ENCODE measurements at places on chromosomes 4 and X.

GRCh38 chrX:10112510-10112909 lies 44.3 kb upstream of the CLCN4 start:
- DNase-seq = no peak

GRCh38 chrX:103730147-103730795 lies 19.6 kb downstream of the TMEM31 start:
- DNase-seq = no peak

GRCh38 chr4:78292341-78292740 lies 235.2 kb downstream of the FRAS1 start:
- DNase-seq = no peak

DNA sequence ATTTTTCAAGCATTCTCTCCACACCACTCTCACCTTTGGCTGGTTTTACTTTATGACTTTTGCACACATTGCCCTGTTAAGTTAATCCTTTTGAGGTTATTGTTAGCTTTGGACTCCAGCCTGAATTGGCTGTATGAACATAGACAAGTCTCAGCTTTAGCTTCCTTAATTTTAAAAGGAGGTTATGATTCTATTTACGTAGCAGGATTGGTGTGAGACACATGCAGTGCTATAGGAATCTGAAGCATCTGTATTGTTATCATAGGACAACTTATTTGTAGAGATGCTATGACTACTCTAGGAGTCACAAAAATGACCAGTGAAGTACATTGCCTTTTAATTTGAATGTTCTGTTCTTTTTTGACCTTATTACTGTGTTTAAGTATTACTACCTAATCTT lies 15.7 kb downstream of the PGAM4 start:
- DNase-seq = no peak
